ENCODE measurements at places on chromosomes 6 and 20.

- DNase-seq: no peak
Observed at GRCh38 chr20:49282584-49283171, 4.8 kb upstream of the ZNFX1 start.

GRCh38 chr6:48136856-48137255 lies 25.9 kb upstream of the PTCHD4 start:
- DNase-seq: no peak

DNA sequence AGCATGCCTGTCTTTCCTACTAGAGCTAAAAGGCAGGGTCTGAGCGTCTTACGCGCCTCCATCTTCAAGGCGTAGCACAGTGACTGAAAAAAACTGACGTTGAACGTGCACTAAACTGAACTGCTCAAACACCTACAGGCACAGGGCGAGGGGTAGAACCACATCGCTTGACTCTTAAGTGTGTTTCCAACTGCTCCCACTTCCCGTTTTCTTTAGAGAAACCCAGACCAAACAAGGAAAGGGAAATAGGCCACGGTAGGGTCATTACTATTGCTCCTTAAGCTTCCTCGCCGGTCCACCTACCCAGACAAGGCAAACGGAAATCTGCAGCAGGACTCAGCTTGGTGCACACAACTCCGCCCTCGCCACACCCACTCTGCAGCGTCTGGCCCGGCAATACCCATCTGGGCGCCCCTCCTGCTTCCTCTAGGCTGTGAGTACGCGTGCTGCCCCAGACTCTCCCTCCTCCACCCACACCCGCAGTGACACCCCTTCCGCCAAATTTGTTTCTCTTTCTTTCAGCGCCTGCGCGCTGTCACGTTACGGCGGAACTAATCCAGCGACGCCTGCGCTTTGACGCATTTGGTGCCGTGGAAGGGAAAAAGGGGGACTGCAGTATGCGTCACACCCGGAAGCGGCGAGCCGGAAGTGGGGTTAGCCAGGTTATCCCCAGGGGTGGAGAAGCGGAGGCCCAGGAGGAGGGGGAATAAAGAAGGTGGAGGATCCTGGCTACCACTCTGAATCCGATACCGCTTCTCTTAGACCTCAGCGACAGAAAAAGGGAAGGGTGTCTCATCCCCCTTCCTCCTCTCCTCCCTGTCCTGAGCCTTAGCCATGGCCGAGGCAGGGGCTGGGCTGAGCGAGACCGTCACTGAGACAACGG lies at the start of gene PPP1R11:
PPP1R11 (plus strand) TSS at position 622 of the 883 bp plus-strand sequence; CDS start at position 835, 213 bp downstream.
- peak; percentile 100 for DNase-seq

GRCh38 chr6:52535711-52536423 lies 41.0 kb downstream of the TRAM2 start:
- DNase-seq: no peak
